ENCODE measurements at places on chromosomes 16 and 17.

- DNase-seq: no peak
Observed at GRCh38 chr17:10120109-10120485, 78.3 kb downstream of the GAS7 start.

GRCh38 chr17:49290690-49291359 lies 60.2 kb upstream of the PHOSPHO1 start:
- peak; percentile 0 for DNase-seq

GRCh38 chr16:76882105-76882504 lies 308.9 kb upstream of the MON1B start:
- no peak for DNase-seq

DNA sequence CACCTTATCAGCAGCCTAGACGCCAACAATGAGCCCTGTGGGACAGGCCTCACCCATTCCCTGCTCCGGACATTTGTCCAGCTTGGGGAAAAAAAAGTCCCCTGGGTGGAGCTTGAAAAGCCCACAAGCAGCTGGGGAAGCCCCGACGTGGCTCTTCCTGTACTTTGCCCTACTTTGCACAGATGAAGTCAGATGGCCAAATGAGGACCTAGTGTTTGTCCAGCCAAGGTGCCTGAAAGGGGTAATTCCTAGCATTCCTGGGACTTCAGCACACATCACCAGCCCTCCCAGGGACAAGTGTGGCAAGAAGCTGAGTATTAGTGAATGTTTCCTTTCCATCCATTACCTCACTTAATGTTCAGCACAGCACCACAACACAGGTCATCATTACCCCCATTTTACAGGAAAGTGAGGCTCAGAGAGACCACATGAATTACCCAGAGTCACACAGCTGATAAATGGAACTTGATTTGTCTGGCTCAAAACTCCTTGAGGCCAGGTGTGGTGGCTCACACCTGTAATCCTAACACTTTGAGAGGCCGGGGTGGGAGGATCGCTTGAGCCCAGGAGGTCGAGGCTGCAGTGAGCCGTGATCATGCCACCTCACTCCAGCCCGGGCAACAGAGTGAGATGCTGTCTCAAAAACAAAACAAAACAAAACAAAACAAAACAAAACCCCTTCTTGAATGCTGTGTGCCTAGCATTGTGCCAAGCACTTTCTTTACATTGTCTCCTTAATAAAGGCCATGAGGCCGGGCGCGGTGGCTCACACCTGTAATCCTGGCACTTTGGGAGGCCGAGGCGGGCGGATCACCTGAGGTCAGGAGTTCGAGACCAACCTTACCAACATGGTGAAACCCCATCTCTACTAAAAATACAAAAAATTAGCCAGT lies 19.9 kb upstream of the PLLP start:
- no peak for DNase-seq

GRCh38 chr16:85431431-85432124 lies 181.5 kb upstream of the GSE1 start:
- DNase-seq: no peak
